ENCODE measurements at places on chromosomes 6 and 20.
A peak's percentile ranks its signal among the peaks of the same experiment; 100 is the strongest.

DNA sequence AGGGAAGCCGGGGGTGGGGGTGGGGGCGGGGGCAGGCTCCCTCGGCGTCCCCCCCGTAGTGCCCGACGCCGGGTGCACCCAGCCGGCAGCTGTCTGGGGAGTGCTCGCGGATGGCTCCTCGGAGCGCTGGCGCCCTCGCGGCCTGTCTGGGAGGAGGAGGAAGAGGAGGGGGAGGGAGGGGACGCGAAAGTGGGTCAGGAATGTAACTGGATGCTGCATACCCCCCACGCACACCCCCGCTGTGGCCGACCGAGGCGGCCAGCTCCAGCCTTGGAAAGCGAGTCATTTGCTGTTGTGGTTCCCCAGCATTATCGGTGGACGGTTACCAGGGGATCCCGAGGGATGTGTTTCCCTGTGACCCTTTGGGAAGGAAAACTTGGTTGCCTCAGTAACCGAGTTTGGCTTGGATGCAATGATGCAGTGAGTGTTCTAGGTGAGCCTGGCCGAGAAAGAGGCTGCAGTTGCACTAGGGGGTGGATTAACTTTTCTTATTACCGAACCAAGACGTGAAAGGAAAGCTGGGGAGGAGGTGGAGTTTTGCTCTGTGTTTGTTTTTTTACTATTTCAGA, 55.2 kb upstream of the RREB1 start:
- no peak for DNase-seq

GRCh38 chr6:122050242-122050755, 349.2 kb upstream of the HSF2 start:
- DNase-seq, result no peak

DNA sequence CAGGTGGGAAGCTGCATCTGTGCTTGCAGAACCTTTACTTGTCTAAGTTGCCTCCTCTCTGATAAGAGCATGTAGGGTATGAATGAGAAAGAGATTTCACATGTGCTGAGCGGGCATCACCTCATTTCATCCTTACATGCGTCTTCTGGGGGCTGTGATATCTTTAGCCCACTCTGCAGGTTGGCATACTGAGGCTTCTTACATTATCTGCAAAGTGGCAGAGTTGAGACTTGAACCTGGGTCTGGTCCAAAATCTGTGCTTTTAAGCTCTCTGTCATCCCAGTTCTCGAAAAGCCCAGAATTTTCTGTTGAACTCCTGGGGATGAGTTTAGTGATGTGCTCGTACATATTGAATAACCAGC, 2.0 kb upstream of the SRC start:
- DNase-seq, result no peak

DNA sequence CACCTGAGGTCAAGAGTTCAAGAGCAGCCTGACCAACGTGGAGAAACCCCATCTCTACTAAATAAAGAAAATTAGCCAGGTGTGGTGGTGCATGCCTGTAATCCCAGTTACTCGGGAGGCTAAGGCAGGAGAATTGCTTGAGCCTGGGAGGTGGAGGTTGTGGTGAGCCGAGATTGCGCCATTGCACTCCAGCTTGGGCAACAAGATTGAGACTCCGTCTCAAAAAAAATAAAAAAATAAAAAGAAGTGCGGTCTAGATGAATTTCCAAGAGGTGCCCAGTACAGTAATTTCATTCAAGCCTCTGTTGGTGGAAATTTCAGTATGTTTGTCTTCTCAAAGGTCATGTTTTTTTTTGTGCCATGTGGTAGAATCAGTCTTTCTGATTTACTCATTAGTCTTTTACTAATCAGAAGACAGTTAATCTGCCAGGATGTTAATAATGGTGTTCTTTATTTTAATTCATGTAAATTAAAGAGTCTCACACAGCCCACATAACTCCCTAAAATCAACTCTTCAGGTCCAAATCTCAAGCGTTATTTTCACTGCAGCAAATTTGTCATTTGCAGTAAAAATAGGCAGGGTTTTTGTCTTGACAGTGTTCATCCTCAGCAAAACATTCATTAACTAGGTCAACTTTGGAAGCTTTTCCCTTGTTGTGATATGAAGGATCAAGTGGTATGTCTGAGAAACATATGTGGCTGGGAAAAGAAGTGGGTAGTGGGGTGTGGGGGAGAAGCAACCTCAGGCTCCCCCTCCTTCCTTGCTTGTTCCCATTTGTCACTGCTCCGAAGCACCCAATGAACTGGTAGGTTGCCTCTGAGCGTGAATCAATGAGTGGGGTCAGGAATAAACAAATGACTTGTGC, 13.3 kb downstream of the TP53INP2 start:
- DNase-seq, result no peak

GRCh38 chr6:160226118-160226591, 32.5 kb downstream of the SLC22A2 start:
- DNase-seq, result no peak

DNA sequence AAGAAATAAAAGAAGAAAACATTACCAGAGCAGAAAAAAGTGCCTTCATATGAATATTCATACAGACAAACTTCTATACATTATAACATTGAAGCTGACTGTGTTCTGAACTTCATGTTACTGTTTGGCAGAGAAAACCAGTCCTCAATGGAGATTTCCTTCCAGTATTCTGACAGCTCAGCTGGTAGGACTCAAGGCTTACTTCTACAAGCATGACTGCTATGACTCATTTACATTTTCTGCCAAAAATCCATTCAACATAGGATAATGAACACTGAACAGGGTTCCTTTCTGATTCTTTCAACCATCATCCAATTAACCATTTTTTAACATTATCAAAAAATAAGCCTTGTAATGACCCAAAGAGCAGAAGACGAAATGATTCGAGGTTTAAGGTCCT, 25.4 kb downstream of the COL9A1 start:
- DNase-seq, result no peak

GRCh38 chr20:32357375-32357868, 709 bp upstream of the ASXL1 start:
- no peak for DNase-seq

DNA sequence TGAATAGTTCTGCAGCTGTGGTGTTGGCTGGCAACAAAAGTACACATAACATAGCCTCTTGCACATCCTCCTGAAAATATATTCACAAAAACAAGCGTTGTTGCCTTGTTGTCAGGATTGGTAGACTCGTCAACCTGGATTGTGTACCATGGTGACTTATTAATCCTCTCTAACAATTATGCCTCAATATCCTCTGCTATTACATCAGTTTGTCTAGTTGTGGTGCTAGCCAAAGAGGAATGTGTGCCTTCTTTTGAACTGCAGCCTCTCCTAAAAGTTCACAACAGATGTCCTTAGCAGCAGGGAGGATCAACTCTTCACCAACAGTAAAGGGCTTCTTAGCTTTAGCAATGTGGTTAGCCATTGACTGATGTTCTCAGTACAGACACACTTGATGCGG, 3.6 kb upstream of the SF3B5 start:
- DNase-seq, result no peak

DNA sequence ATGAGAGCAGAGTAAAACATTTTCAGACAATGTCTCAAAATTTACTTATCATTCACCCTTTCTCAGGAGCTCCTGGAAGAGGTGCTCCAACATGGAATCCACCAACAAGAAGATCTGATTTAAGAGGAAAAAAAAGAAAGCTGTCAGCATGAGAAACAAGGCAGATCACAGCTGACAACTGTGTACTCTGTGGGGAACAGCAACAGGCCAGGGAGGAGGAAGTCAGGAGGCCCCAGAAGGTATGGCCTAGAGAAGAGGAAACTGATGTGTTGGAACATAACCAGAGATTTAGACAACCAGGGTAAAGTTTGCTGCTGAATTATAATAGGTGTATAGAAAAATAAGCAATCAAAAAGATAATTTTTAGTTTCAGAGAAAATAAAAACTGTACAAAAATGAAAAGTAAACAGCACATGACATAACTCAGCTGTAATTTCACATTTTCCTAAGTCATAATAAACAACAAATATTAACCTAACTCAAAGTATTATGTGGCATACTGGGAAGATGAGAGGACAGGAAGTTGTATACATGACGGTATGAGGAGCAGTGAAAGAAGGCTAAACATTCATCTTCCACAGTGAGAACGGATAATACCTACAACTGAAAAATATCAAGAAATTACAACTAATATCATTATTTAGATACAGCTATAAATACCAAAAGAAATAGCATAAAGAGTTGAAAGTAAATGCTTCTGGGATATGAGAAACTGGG, 113.6 kb upstream of the EMILIN3 start:
- no peak for DNase-seq

DNA sequence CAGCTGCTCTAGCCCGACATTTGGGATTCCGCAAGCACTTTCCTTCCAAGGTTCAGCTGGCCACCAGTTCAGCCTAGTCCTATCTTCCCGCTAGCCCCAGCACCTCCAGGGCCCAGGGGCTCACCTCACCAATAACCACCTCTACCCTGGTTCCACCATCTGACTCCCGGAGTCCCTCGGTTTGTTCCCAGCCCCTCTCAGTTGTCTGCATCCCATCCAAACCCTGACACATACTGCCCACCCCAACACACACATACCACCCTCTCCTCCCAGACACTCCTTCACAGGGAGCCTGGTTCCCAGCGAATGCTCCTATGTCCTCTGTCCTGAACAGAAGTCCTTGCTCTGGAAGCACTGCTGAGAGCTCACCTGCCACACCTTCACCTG, 418 bp downstream of the TNXB start:
- DNase-seq, result no peak

- DNase-seq, result no peak
These were observed 8.5 kb upstream of the CST3 start for GRCh38 chr20:23646106-23646873.

- no peak for DNase-seq
These were observed 672.1 kb downstream of the HACE1 start for GRCh38 chr6:104187616-104188015.

- peak; percentile 18 for DNase-seq
These were observed 2.1 kb downstream of the PTPRT start for GRCh38 chr20:43187476-43188233.

GRCh38 chr6:43278524-43279078, 19.5 kb upstream of the SLC22A7 start:
- no peak for DNase-seq

GRCh38 chr6:155143578-155144106, 120.2 kb upstream of the CLDN20 start:
- DNase-seq, result no peak

GRCh38 chr6:170090561-170090960, 200.3 kb downstream of the DLL1 start:
- DNase-seq, result no peak

- no peak for DNase-seq
These were observed 200.5 kb upstream of the POU3F2 start for GRCh38 chr6:98633886-98634285.
